ENCODE measurements at places on chromosomes 7 and 10.

DNA sequence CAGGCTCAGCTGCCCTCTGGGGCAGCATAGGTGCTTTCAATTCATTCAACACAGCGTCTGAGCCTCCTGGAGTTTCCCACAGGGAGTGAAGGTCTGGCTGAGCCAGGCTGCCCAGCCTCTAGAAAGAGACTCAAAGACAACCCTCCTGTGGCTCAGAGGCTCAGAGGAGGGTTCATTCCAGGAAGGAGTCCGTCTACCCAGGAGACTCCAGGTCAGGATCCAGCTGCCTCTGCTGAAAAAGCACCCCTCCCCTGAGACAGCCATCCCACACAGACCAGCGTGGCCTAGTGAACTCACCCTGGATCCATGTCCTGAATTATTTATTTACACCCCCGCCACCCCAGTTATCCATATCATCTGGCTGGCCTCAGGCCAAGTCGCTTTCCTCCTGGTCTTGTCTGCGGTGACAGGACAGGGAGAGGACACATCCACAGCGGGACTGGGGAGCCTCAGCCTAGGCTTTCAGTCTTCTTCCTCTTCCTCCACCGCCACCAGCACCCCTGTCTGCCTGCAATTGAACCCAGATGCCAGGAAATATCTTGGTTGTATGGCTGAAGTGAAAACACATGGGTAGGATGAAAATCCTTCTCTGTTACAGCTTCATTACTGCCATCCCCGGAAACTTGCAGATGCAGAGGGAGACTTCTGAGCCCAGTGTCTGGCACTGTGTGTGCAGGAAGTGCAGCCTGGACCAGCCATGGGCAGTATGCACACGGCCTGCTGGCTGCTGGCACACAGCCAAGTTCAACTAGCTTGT lies 44.0 kb upstream of the COL13A1 start:
- no peak for DNase-seq

DNA sequence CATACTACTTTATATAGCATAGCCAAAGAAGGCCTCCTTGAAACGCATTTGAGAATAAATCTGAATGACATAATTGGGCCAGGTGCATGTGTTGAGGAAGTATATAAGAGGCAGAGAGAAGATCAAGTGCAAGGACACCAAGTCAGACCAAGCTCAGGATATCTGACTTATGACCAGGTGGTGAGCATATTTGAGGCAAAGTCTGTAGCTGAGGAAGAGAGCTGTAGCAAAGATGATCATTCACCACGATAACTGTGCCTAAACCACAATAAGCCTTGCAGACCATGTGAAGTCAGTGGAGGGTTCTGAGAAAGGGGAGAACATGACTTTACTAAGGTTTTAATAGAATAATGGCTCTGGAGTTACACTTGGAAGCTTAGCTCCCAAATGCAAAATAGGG lies 292.3 kb downstream of the SORCS1 start:
- DNase-seq = no peak

DNA sequence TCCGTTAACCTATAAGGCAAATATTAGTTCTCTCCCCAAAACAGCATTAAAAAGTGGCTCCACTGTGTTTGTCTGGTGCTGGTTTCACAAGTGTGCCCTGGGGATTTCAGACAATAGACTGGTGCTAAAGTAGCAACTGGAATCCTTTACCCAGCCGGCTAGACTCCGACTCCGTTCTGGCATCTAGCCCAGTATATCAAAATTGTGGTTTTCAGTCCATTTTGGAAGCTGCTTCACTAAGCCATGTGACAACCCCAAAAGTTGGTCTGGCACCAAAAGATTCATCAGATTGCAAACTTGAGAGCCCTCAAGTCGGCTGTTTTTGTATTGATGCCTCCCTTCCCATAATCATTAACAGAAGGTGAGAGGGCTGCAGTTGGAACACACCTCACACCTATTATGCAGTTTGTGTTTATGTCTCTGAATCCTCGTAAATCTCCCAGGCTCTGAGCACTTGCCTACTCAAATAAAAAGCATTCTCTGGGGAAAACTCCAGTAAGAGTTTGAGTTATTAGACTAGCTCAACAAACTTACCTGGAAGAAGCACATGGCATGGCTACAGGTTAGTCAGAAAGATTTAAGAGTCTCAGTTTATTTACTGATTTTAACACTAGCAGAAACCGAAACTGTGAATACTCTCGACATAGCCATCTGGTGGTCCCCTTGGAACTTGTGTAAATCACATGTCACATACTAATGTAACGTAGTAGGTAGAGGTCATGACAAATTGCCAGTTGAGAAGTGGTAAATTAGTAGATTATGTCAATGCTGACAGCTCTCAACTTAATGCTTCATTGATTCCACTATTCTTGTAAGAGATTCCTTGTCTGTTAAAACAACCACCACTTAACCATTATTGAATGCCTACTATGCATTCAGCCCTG lies 14.8 kb upstream of the WNT16 start:
- no peak for DNase-seq

DNA sequence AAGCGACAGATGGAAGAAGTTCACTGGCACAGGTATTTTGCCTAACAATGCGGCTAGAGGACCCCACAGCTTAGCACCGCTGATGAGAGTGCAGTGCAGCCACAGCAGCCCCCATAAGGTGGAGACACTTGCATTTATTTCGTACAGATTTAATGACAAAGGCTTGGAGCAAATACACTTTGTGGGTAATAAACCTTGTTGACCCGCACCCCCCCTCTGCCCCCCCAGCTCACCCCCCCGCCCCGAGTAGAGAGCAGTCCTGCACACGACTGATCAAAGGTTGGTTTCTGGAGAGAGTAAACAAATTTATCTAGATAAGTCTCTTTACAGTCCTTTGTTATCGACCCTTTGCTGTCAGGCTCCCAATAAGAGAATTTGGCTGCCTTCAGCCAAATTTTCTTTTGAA lies 96.7 kb upstream of the LRGUK start:
- no peak for DNase-seq

DNA sequence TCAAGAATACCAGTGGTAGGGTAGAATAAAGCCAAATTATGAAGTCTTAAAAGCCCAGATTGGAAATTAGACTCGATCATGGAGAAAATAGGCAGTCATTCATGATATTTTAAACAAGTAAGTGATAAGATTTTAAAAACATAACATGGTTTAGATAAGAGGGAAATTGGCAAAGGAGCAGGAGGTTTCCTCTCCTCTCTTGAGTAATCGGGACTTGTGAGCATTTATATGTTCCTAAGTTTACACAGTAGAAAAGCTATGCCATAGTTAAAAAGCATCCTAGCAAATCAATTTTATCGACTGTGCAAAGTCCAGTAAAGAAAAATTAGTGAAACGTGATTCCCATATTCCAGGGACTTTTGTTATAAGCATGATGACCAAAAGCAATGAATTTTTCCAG lies 313.2 kb downstream of the AHR start:
- DNase-seq = no peak

- no peak for DNase-seq
Measured at GRCh38 chr10:3668276-3668965, 116.6 kb downstream of the KLF6 start.

GRCh38 chr10:97356318-97356914 lies 21.9 kb upstream of the FRAT2 start:
- no peak for DNase-seq

DNA sequence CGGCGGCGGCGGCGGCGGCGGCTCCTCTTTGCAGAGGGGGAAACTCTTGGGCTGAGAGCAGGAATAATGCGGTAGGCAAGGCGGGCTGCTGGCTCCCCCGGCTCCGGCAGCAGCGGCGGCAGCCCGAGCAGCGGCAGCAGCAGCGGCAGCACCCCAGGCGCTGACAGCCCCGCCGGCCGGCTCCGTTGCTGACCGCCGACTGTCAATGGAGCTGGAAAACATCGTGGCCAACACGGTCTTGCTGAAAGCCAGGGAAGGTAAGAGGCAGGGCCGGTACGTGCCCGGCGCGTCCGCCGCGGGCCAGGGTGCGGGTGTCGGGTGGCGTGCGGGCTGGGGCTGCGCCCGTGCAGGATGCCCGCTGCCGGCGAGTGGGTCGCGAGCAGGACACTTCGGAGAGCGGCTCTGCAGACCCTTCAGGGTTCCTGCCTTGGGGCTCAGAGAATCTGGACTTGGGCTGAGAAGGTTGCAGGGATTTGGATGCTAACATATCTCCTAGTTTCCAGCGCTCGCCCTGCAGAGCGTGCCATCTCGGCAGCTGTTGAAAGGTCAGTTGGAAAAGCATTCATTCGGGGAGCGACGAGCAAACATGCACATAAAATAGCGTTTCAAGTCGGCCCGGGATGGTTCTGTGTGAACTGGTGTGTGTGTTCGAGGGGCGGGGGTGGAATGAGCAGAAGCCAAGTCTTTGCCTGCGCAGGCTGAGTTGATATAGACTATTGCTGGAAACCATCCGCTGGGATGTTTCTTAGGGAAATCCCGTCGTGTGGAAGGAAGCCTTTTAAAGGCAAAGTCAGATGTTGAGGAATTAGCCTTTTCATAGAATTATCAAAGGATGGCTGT lies 562 bp downstream of the GRK5 start:
- DNase-seq = no peak

GRCh38 chr10:131532745-131533341 lies 221.3 kb upstream of the TCERG1L start:
- DNase-seq = no peak

DNA sequence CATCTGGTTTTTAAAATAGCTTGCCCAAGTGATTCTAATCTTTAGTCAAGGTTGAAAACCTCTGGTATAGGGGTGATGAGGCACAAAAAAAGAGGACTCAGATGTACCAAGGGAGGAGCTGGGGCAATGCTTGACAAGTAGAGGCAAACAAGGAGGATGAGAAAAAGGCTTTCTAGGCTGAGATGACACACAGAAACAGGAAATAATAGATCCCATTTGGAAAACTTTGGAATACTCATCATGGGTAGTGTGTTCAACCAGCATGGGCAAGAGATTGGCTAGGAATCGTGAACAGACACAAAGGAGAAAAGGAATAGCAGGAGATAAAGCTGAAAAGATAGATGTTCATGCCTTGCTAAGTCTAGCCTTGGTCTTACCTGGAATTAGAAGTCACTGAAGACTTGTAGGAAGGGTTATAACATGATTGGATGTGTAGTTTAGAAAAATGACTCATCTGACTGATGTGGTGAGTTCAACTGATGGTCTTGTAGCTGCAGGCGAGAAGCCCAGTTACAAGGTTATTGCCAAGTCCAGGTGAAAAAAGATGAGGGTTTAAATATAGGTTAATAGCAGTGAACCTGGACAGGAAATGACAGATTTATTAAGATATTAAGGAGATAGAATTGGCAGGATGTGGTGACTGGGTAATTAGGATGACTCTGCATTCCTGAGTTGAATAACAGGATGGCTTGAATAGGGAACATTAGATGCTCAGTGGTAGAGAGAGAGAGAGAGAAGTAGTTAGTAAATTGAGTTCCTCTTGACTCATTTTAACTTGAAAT lies 214.0 kb upstream of the LRGUK start:
- DNase-seq = no peak

GRCh38 chr10:57964351-57964750 lies 303.3 kb downstream of the IPMK start:
- DNase-seq = no peak

- no peak for DNase-seq
Measured at GRCh38 chr10:129179245-129179971, 287.6 kb upstream of the MGMT start.

GRCh38 chr7:90625562-90625961 lies 29.4 kb downstream of the CDK14 start:
- no peak for DNase-seq

- DNase-seq = no peak
Measured at GRCh38 chr7:27125986-27126394, 4.6 kb downstream of the HOXA4 start.

DNA sequence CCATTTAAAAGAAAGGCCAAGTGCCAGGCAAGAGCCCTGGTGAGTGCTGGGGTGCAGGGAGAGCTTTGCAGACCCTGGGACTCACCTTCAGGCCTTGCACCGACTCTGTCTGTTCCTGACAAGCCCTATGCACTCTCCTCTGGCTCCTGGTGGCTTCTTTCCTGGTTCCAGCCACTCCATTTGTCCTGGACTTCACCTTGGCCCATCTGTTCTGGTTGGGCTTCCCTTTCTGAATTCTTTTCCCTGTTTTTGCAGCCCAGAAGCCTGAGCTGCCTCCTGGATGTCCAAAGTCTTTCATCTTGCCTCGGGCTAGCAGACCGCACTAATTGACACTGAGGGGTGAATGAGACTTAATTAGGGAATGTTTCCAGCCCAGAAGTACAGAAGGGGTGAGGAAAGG lies 60.5 kb downstream of the PYROXD2 start:
- DNase-seq = no peak

GRCh38 chr10:122796796-122797195 lies 48.9 kb downstream of the CUZD1 start:
- no peak for DNase-seq

DNA sequence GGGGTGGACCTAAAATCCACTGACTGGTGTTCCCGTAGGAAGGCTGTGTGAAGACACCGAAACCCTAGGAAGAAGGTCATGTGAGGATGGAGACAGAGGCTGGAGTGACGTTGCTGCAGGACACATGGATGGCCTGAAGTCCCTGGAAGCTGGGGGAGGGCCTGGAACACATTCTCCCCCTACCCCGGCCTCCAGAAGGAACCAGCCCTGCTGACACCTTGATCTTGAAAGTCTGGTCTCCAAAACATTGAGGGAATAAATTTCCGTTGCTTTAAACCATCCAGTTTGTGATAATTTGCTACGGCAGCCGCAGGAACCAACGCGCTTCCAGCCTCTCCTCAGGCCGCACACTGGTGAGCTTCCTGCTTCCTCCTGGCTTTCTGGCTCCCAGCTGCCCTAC lies 288.2 kb downstream of the GLRX3 start:
- DNase-seq = no peak

GRCh38 chr10:5522913-5523560 lies 1.7 kb upstream of the CALML3 start:
- DNase-seq = no peak

DNA sequence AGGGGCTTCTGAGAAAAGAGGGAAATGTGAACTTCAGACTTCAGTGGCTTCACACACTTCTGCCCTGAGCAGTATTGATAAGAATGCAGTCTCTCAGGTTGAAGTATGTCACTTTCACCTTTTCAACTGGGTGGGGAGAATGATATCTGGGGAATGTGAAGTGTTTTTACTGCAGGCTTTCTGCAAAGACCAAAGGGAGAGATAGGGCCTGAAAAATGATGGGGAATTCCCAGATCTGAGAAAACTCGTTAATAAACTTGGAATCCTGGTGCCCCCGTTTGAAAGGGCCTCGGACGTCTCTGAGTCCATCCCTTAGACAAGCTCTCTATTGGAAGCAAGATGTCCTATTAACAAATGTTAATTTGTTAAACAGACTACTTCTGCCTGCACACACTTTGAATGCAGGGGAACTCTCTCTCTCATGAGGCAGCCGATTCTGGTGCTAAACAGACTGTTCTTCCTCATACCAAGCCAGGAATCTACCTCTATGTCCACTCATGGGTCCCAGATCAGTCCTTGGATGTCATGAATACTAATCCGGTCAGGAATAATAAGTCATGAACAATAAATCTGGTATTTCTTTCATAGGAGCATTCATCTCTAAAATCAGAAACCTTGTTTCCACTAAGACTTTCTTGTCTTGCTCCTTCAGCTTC lies 193.6 kb downstream of the JCAD start:
- no peak for DNase-seq

GRCh38 chr10:122130474-122131110 lies 140.5 kb upstream of the BTBD16 start:
- DNase-seq = no peak

Measured in activated CD4-positive, CD25-positive, alpha-beta regulatory T cell (primary cell).